ENCODE measurements at places on chromosomes 7 and 10.
A peak's percentile ranks its signal among the peaks of the same experiment; 100 is the strongest.

GRCh38 chr10:68108653-68109052 is 635 bp upstream of the MYPN start:
- DNase-seq, result no peak

GRCh38 chr7:107939573-107940489 is 48.8 kb downstream of the DLD start:
- DNase-seq, result no peak

- DNase-seq, result no peak
These were observed 482.5 kb downstream of the SEMA3D start for GRCh38 chr7:84704380-84704779.

- DNase-seq, result peak; percentile 30
These were observed 825 bp downstream of the RAB11FIP2 start for GRCh38 chr10:118045837-118046394.

DNA sequence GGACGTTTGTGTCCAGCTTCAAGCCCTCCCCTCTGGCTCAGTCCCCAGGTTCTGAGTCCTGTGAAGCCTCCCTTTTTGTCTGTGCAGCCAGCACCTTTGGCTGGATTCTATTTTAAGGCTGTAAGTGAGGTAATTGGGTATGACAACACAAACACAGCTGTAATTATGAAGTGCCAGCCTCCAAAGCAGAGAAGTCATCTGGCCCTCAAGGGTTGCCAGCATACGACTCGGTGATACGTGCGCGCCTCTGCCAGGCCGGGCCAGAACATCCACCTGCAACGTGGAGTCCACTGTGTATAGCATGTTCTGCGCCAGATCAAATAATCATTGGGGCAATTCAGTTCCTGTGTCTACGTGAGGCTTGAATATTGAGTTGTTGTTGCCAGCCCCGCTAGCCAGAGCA is 6.7 kb upstream of the FAM180A start:
- no peak for DNase-seq

DNA sequence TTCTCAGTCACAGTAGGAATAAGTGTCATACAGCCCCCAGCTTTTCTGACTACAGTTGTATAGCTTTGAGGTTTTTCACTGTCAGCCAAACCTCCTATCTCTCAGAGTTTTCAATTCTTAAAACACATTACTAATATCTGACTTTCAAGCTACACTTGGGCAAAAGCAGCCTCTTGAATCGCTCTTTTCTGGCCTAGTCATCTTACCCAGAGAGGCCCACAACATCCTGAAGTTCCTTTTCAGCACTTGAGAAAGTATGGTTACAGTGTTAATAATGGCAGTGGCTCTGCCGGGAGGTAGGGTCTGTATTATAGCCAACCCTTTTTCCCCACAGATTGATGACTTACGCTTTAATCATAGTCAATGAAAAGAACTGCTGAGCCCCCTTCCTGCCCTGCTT is 181.0 kb downstream of the LRRC4 start:
- DNase-seq, result peak; percentile 29

DNA sequence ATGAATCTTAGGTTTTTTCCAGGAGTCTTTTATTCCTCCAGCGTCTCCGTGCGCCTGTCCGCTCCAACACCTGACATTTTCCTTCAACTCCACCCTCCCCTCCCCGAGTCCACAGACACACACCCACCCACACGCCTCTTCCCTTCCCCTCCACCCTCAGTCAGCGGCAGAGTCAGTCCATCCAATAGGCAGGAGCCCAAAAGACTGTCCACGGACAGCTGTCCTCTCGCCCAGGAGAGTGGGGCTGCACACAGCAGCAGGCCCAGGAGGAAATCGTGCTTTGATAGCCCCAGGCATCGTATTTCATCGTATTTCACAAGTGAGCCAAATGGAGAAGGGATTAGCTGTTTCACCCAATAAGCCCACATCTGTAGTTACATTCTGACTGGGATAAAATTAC is 285.1 kb downstream of the ZEB1 start:
- DNase-seq, result no peak

- DNase-seq, result no peak
These were observed 292.9 kb downstream of the BMPER start for GRCh38 chr7:34198231-34198641.

- no peak for DNase-seq
These were observed 39.6 kb upstream of the SHH start for GRCh38 chr7:155851892-155852291.

Data from stimulated activated CD4-positive, alpha-beta T cell treated with anti-CD3 and anti-CD28 coated beads, Interleukin-2, amount 100 ng/mL, for 24 hours (primary cell).